ENCODE measurements at places on chromosomes 11 and 22.

- no peak overlapping the region for H3K27ac ChIP-seq
- no peak for DNase-seq
Measured at GRCh38 chr11:121225382-121225781, 67.2 kb upstream of the SC5D start.

- DNase-seq = no peak
- no peak overlapping the region for H3K27ac ChIP-seq
- H3K4me1 ChIP-seq = no peaks in the 10 kb centered on the region
- H3K4me3 ChIP-seq = no peak overlapping the region
- H3K27me3 ChIP-seq = no peaks in the 10 kb centered on the region
Measured at GRCh38 chr11:109527496-109527895, 105.5 kb downstream of the C11orf87 start.

DNA sequence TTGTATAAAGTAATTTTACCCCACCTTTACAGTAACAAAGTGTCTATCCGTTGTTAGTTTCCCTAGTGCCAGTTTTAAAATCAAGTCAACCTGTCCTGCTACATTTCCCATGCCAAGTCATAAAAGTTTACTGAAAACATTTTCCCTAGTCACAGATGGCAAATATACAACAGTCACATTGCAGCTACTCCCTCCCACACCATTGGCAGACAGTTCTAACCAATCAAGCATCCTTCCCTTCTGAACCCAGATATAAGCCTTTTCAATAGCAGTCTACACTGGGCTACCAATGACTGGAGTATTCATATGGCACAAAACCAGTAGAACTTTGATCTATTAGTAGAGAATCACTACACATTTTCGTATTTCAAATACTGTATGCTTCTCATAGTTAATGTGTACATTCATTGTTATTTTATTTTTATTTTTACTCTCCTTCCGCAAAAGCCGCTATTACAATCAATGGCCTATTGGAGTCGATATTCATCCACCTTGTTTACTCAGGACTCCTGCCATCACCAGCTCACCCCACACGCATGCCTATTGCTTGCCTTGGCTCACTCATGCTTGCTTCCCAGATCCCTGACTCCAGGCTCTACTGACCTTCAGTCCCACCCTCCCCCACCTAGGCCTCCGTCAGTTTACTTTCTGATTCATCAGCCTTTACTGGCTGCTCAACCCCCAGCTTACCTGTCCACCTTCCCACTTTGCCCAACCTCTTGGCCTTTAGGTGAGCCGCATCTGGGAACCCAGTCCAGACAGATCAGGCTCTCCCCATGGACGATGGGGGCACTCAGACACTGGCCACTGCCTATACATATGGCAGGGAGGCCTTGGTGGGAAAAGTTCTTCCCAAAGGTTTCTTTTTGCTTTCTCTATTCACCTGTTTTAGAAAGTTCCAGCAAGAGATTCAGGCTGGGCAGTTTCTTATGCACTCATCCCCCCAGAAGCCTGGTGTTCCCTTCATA lies 408.4 kb downstream of the SOX6 start:
- DNase-seq = no peak
- H3K27ac ChIP-seq = no peak overlapping the region
- no peak overlapping the region for H3K4me3 ChIP-seq
- no peaks in the 10 kb centered on the region for H3K27me3 ChIP-seq
- no peaks in the 10 kb centered on the region for H3K4me1 ChIP-seq

DNA sequence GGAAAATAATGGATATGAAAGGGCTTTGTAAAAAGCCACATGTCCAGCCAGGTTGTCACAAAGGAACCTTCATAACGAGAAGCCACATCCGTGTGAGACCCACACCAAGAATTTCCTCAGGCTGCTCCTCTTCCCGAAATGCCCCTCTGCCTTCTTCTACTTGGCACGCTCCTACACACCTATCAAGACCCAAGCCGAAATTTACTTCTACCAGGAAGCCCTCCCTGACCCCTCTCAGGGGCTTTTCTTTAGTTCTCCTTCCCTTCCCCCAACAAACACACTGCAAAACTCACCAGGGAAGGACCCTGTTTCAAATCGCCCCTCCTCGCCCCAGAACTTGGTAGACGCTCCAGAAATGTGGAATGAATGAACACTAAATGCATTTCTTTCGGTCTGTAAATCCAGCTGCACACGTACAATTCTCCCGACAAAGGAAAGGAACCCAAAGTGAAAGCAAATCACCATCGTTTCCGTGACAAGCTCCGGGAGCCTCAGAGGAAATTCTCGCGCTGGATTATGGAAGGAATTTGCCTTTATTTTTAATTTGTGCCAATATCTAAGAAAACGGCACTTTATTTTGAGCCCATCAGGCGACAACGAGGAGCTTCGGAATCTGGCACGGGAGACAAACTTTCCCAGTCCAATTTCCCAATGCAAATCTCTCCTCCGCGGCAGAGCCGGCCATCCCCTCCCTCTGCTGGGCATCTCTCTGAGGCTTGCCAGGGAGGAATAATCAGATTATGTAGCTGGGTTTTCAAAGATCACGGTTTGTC lies 13.2 kb upstream of the SHISAL1 start:
- peaks cover 79% of the 10 kb centered on the region for H3K27me3 ChIP-seq
- DNase-seq = no peak
- no peak overlapping the region for H3K27ac ChIP-seq
- H3K4me1 ChIP-seq = peaks cover 32% of the 10 kb centered on the region
- H3K36me3 ChIP-seq = no peaks in the 10 kb centered on the region

GRCh38 chr11:70368961-70369360 lies 29.4 kb upstream of the CTTN start:
- H3K4me1 ChIP-seq = peaks cover 30% of the 10 kb centered on the region
- no peak overlapping the region for H3K27ac ChIP-seq
- H3K4me3 ChIP-seq = no peak overlapping the region
- H3K36me3 ChIP-seq = peaks cover 49% of the 10 kb centered on the region

DNA sequence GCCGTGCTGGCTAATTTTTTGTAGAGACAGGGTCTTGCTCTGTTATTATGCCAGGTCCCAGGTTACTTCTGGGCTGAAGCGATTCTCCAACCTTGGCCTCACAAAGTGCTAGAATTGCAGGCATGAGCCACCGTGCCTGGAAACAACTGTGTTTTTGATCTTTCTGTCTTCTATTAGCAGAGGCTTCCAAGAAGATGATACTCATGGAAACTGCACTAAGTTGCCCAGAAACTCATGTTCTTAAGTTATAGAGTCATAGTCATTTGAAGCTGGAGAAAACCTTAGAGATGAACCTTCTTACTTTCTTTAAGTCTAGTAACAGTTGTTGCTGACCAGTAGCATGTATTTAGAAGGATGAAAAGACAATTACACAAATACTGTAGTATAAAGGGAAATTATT lies 37.1 kb upstream of the HSPA8 start:
- H3K27me3 ChIP-seq = no peaks in the 10 kb centered on the region
- no peaks in the 10 kb centered on the region for H3K36me3 ChIP-seq
- H3K4me1 ChIP-seq = peaks cover 4% of the 10 kb centered on the region
- no peak overlapping the region for H3K27ac ChIP-seq
- no peak overlapping the region for H3K4me3 ChIP-seq

- H3K36me3 ChIP-seq = no peaks in the 10 kb centered on the region
- H3K27me3 ChIP-seq = no peaks in the 10 kb centered on the region
- DNase-seq = no peak
- no peak overlapping the region for H3K4me3 ChIP-seq
Measured at GRCh38 chr11:105004021-105004420, 18.9 kb downstream of the CASP5 start.

GRCh38 chr11:6099577-6099976 lies 7.9 kb upstream of the OR56B4 start:
- peaks cover 5% of the 10 kb centered on the region for H3K27me3 ChIP-seq
- no peak overlapping the region for H3K4me3 ChIP-seq
- no peak for DNase-seq
- no peaks in the 10 kb centered on the region for H3K4me1 ChIP-seq
- H3K36me3 ChIP-seq = no peaks in the 10 kb centered on the region

All from activated CD8-positive, alpha-beta memory T cell treated with anti-CD3 and anti-CD28 coated beads, Interleukin-2, amount 10 ng/mL, durations not matched to agents 7 days and 5 days (primary cell).